Left forelimb (tissue), 1 donor: ENCODE measurements at places on chromosomes 5 and 9.

- no peak for DNase-seq
Observed at GRCh38 chr5:79287907-79288306, 52.0 kb downstream of the JMY start.

DNA sequence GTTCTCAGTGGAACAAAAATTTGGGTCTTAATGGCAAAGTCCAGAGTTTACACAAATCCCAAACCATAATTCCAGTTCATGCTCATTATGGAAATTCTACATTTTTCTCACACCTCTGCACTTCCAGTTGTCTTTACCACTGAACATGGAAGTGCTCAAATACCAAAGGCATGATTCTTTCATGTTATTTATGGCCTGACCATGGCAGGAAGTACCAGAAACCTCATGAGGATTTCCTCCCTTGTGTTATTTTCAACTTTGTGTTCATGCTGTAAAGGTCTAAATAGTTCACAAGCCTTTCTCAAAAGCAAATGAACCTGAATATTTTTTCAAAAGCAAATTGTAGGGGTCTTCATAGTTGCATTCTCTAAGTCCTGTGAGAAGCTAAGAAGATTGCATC, 82.0 kb upstream of the ITGA1 start:
- DNase-seq, result no peak

- no peak for DNase-seq
Observed at GRCh38 chr5:103938146-103938695, 375.6 kb upstream of the NUDT12 start.

GRCh38 chr9:38281196-38281595, 111.3 kb upstream of the ALDH1B1 start:
- no peak for DNase-seq

DNA sequence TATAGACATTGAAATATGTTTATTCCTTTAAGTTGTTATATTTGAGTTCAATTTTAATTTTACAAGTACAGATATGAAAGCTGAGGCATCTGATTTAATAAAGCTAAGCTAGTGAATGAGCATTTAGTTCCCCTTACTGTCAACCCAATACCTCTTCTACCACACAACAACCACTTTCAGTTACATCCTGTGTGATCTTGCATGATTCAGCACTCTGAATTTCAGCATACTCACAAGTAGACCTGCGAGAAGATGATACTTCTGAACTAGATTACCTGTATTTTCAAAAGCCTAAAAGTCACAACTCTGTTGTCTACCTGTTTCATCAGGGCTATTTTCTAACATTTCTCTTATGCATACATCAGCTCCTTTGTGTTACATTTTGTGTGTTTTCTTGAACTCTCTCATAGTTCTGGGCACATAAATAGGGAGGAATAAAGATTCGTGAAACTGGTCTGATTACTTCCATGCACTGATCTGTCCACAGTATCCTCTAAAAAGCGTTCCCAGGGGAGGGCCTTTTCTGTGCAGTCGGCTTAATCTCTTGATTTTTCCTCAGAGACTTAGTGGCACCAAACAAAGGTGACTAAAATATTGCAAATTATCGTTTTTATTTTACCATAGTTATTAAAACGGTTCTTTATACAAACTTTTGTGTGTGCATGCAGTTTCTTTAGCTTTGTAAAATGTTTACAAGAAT, 2025.5 kb upstream of the NUDT12 start:
- DNase-seq, result no peak

DNA sequence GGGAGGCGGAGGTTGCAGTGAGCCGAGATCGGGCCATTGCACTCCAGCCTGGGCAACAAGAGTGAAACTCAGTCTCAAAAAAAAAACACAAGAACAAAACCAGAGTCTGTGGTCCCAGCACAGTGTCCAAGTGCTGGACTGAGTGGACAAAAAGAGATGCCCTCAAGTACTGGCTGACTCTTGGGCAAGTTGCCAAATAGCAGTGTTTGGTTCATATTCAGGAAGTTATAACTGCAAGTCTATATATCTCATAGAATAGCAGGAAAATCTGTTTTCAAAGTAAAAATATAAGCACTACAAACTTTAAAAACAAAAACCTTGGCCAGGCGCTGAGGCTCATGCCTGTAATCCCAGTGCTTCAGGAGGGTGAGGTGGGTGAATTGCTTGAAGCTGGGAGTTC, 7.3 kb downstream of the HABP4 start:
- DNase-seq, result no peak

DNA sequence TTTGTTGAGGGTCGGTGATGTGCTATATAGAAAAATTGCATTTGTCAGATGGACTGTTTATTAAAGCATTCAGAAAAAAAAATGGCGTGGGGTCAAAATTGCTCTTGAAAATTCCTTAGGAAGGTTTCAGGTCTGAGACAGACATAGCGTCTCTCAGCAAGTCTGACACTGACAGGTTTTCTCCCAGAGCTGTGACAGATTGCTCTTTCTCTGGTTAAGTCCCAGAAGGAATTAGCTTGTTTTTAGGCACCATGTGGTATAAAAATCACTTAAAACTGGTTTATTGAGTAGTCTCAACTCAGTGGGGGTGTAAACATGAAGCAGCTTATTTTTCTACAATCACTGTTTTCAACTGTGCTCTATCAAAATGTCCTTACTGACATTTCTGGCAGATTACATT, 1379.8 kb downstream of the MAT2B start:
- DNase-seq, result no peak

DNA sequence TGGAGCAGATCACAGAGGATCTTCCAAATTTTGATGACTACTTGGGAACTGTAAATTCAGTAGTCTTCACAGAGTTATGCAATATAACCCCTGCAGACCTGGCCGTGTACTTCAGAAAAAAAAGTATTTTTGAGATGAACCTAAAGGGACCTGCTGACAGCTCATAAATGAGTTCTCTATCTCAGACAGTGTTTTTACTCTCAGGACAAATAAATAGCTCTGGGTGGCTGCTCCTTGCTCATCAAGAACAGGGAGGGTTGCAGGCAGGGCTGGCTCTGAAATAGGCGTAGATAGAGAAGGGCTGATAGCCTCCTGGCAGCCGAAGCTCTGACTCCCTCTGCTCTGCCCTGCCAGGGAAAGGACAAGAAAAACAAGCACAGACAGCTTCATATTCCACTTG, 64.8 kb downstream of the PLAC8L1 start:
- DNase-seq, result no peak

DNA sequence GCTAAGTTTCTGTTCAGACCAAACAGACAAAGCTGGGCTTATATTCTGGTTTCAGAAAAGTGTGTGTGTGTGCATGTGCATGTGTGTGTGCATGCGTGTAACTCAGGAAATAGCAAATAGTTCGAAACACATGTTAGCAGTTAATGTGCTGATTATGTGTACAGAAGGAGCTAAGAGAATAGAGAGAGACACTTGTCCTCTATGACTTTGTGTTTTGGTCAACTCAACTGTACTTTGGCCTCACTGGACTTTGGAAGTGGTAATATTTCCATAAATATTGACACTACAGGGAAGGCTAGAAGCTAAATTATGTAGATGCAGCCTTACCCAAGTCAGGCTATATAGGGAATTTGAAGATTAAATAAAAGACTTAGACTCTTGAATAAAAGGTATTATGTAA, 155.5 kb downstream of the RAB3C start:
- DNase-seq, result no peak

GRCh38 chr5:112226215-112226614, 192.9 kb downstream of the EPB41L4A start:
- DNase-seq, result no peak

DNA sequence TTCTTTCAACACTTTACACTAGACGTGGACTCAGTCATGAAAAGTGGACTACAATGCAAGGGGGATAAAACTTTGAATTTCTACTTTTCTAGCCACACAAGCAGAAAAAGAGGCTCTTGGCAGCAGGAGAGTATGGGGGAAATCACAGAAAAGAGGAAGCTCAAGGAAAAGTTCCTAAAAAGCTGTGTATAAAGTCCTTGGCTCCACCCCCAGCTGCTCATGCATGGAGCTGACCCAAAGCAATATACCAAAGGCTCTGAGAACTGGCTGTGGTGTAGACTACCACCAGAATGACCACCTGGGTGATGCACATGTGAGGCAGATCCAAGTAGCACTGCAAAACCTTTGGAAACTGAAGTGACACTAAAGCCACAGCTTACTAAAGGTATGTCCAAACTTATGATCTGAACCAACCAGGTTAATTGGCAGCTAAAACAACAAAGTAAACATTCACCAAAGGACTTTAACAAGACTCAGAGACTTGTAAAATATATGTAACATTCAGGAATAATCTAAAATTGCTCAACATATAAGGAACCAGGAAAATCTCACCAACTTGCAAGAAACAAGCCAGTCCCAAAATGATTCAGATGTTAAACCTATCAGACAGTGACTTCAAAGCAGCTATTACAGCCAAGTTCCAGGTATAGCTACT, 55.5 kb upstream of the RASGRF2 start:
- no peak for DNase-seq

DNA sequence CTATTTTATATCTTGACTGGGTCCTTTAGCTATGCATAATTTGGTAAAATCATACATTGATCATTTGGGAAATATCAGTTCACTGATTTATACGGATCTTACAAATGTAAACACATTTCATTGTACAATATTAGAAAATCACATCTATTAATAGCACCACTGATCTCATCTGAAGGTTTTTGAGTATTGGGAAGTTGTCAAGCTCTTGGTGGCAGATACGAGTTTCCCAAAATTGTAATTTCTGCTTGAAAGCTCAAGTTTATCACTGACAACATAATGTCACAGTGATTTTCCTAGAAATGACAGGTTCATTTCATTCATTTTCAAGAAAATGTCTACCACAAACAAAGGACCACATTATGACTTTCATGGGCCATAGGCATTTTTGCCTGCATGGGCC, 3.0 kb upstream of the MACROH2A1 start:
- DNase-seq, result no peak

DNA sequence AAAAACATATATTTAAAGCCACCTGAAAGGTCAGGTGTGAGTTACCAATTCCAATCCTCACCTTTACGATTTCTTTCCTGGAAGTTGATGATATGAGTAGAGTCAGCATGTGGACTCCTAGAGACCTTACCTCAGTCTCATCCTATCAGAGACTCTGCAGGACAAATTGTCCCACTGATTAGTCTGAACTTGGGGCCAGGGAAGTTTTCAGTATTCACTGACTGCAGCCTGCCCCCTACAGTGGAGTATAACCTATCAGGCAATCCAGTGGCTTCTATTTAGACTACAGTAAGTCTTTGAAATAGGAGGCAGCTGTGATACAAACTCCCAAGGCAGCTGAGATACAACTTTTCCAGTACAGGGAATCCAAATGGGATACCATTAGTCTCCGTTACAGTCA, 449.4 kb upstream of the CDH10 start:
- DNase-seq, result no peak

GRCh38 chr5:98031496-98031895, 742.0 kb upstream of the RGMB start:
- no peak for DNase-seq

DNA sequence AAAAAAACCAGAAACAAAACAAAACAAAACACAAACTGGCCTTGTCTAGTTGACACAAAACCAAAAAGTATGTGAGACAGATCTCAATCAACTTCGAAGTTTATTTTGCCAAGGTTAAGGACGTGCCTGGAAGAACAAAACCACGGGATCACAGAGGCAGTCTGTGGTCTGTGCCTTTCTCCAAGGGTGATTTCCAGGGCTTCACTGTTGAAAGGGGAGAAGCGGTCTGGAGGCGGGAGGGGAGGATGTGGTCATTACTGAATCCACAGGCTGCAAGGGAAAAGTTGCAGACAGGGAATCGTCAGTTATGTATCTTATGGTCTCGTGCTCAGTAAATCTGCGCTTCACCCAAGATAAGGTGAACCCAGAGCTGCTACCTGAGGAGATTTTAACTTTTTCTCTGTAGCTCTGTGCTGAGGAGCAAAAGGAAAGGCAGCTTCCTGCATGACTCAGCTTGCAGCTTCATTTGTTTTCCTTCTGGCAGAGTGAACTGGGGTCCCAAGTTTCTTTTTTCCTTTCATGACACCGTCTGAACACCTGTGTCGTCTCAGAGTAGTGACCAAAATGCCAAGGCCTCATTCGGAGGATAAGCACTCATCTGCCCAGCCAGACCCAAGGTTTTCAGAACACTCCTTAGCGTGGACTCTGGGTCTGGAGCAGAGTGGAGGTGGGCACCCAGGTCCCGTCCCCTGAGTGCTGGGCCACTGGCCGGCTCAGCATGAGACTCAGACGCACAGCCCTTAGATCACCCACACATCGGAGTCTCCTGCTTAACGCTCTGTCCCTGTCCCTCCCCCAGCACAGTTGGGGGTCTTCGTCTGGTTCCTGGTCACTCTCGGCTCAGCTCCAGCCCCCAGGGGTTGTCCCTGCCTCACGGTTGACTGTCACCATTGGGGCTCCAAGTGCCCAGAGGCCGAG, 25.9 kb downstream of the ROPN1L start:
- DNase-seq, result no peak

GRCh38 chr9:32251539-32251938, 132.9 kb upstream of the ACO1 start:
- DNase-seq, result peak; percentile 65

DNA sequence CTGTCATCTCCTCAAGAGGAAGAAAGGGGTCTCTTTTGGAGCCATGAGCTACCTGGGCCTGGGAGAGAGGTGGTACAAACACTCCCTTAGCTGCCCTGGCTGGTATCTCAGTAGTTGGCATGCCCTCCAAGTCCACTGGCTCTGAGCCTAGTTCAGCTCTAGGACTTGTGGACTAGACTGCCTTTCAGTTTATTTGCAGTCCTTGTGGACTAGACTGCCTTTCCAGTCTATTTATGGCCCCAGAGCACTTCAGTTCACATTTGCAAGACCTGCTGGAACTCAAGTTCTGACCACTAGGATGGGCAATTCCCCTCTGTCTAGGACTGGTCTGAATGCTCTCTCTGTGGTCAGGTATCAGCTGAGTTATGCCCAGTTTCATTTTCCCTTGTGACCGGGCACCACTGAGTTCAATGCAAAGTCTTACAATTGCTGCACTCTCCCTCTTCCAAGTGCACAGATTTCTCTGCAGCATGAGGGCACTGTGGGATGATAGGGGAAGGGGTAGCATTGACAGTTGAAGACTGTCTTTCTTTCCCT, 1019.0 kb downstream of the TAF11L14 start:
- no peak for DNase-seq

DNA sequence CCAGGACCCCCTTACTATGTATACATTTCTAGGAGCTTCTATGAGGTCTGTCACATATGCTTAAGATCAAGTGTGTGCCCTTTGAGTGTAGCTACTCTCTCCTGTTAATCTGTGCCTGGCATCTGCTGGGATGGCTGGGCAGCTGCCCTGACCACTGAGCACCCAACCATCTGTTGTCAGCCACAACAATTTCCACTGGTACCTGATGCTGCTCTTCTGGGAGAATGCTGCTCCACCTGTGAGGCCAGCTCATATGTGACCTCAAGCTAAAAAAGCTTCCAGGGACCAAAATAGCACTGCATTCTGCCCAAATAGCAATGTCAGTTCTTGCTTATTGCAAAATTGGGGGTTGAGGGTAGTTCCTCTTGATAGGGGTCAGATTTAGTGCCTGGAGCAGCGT, 595.6 kb downstream of the RAB3C start:
- DNase-seq, result no peak

- DNase-seq, result no peak
Observed at GRCh38 chr5:114056185-114056538, 305.7 kb upstream of the KCNN2 start.

- no peak for DNase-seq
Observed at GRCh38 chr5:159490507-159490906, 160.2 kb upstream of the IL12B start.
